ENCODE measurements at places on chromosomes 4 and X. TPM values are rescaled to one million over a fixed set of nuclear protein-coding genes. Genes with fewer than 3 reads are reported as not detected.

Gene CT55
- total RNA-seq = not detected

Gene TRAM1L1
- total RNA-seq = 1.9 TPM

Gene PPP1R2C
- not detected for total RNA-seq

Gene UBA6
- total RNA-seq = 153 TPM

Gene SLC10A6
- not detected for total RNA-seq

Gene FAM53A
- total RNA-seq = 1.7 TPM

Gene COL25A1
- total RNA-seq = 0.66 TPM

Gene TMPRSS11B
- not detected for total RNA-seq

Gene LGI2
- total RNA-seq = not detected

Gene G3BP2
- total RNA-seq = 135 TPM

Gene NIPAL1
- 0.66 TPM for total RNA-seq

Gene PAK3
- 2.2 TPM for total RNA-seq

Gene TMPRSS11F
- not detected for total RNA-seq

Gene RAB41
- total RNA-seq = not detected

Gene XPNPEP2
- total RNA-seq = not detected

Gene PCYT1B
- under 0.01 TPM for total RNA-seq

Gene TAF7L
- total RNA-seq = 1.1 TPM

Gene NWD2
- total RNA-seq = not detected

Gene SSX2B
- not detected for total RNA-seq

Gene NSG1
- total RNA-seq = 1.3 TPM

Gene WDFY3
- total RNA-seq = 105 TPM

Gene LRCH2
- 13.1 TPM for total RNA-seq

Gene RPL34
- total RNA-seq = 406 TPM

Gene UBE2A
- total RNA-seq = 37.9 TPM

Gene MAGEC3
- total RNA-seq = not detected

Gene TMEM255A
- total RNA-seq = not detected

Gene H2BW2
- total RNA-seq = not detected

Gene CFAP99
- under 0.01 TPM for total RNA-seq

Gene P2RY4
- 0.14 TPM for total RNA-seq

Gene PHKA1
- total RNA-seq = 9.3 TPM

Gene MSX1
- total RNA-seq = 3.3 TPM

Gene ARAP2
- total RNA-seq = 3.0 TPM

Gene NLGN4X
- 5.3 TPM for total RNA-seq

Gene NSUN7
- total RNA-seq = under 0.01 TPM

Gene NRK
- total RNA-seq = 2.1 TPM

Gene MAB21L2
- not detected for total RNA-seq

Gene AFM
- not detected for total RNA-seq

Gene TRIM60
- 1.1 TPM for total RNA-seq

Gene MAGEA2B
- not detected for total RNA-seq

Gene CDX4
- not detected for total RNA-seq

Gene SCML2
- total RNA-seq = 0.22 TPM

Gene TRIM75
- under 0.01 TPM for total RNA-seq

Gene SPANXD
- not detected for total RNA-seq

Gene CT45A10
- not detected for total RNA-seq

Gene ANOS1
- total RNA-seq = 1.1 TPM

Gene IL3RA
- total RNA-seq = not detected

Gene SUPT20HL2
- total RNA-seq = 0.43 TPM

Gene MUC7
- not detected for total RNA-seq

Gene GCNA
- 1.7 TPM for total RNA-seq

Gene CFI
- 0.57 TPM for total RNA-seq

Gene HTR2C
- 0.44 TPM for total RNA-seq

Gene HHIP
- 10.7 TPM for total RNA-seq

Gene BEX3
- 115 TPM for total RNA-seq

Gene PPEF2
- under 0.01 TPM for total RNA-seq

Gene ESX1
- not detected for total RNA-seq

Gene CT45A2
- not detected for total RNA-seq

Gene TMPRSS11D
- not detected for total RNA-seq

Gene IGFBP7
- 311 TPM for total RNA-seq

Gene COL4A5
- 90.6 TPM for total RNA-seq
